ENCODE measurements at places on chromosomes 5 and 9.

DNA sequence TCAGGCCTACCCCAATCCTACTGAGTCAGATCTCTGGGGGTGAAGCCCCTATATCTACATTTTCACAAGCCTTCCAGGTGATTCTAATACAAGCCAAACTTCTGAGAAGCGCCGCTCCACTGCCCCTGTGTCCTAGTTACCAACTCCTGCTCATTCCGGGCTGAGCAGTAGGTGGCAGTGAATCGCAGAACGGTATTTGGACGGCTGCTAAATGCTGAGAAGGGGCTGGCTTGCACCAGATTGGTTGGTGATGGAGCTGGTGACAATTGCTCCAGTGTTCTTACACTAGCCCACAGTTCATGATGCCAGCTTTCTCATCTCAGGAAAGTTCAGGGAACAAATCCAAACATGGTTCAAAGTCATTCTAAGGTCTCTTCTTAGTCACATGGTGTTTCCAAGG lies 31.1 kb upstream of the FGF1 start:
- peak; percentile 67 for DNase-seq

DNA sequence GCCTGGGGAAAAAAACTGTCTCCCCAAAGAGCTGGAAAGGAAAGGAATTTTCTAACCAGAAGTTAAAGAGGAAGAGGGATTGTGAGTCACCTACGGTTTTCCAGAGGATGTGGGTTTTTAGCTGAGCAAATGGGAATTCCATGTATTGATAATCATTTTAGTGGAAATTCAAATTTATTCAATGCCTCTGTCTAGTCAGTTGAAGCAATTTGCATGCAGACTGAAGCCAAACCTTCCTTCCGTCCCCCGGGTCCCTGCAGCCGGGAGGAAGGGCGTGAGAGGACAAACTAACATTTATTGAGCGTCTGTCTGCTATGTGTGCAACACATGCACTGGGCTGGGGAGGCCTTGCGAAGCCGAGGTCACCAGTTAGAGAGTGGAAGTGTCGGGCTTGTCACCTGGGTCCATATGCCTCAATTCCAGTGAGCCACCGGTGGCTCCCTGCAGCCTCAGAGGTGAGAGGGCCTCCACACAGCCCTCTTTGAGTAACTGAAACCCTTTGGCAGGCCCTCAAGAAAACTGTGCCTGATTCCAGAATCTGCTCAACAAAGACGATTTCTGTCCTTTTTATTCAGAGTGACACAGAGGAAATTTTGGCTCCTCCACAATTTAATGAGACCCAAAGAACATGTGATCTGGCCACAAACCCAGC lies 70.3 kb downstream of the COL27A1 start:
- no peak for DNase-seq

DNA sequence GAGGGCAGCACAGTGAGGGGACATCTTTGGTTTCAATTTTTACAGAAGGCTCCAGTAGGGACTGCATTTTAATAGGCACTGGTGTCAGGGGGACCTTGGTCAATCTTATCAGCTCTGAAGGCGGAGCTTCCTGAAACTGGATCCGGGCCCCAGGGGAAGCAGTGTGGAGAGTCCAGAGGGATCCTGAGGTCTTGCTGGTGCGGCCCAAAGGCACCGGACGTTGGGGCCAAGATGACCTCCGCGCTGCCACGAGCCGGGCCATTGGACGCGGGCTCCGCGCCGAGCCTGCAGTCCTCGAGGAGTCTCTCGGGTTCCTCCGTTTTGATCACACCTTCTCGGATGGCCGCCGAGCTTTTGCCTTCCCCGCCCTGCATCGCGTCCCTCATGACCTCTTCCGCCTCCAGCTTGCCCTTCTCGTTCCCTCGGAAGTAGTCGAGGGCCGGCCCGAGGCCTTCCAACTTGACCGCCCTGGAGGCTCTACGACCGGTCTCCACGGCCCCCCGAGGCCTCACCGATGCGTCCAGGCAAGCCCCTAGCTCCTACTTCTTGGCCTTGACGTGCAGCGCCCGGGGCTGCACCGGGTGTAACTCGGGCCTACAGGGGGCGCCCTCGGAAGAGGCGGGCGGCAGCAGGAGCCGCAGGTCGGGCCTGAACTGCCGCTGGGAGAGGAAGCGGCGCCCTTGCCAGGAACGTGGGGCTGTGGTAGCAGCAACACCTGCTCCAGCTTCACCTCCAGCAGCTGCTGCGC lies 18.8 kb downstream of the C5orf52 start:
- peak; percentile 74 for DNase-seq

DNA sequence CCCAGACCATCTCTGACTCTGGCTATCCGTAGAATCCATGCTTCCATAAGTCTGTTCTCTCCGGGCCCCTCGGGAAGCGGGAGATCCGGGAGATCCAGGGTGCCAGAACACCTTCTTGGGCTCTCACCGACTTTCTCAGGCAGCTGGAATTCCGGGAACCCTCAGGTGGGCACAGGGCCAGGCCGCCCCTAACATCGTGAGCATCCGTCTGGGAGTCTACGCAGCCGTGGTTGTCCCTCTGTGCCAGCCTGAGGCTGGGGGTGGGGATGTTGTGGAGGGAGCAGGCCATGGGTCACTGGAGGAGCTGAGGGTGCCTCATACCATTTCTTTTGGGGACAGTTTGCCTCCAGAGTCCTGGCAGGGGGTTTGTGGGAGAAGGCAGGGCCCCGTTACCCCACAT lies 92.3 kb upstream of the COL5A1 start:
- no peak for DNase-seq

DNA sequence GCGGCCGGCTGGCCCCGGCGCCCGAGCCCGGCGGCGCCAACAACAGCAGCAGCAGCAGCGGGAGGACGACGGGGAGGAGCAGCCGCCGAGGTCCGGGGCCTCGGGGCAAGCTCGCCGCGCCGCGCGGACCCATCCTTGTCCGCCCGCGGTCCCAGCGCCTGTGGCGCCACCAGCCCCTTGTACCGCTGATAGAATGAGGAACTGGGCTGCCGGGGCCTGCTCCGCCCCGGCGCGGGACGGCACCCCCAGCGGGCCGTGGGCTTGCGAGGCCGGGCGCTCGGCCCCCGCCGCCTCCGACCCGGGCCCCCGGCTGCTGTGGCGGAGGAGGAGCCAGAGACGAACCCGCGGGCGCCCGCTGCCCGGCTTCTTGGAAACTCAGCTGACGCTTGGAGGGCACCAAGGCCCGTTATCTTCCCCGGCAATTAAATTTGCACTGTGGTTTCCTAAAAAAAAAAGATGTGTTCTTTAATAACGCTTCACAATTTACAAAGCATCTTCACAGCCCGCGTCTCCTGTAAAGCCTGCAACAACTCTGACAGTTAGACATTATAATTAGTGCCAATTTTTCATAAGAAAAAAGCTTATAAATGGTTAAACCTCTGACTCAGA lies at the start of gene ARSB:
Gene ARSB, minus strand, starts transcription at position 195 of the 609 bp plus-strand sequence. Its CDS starts 62 bp downstream, at position 133.
- DNase-seq = peak; percentile 75

- no peak for DNase-seq
These were observed 55.1 kb downstream of the CSNK1A1 start for GRCh38 chr5:149496166-149496565.

- DNase-seq = no peak
These were observed 500.7 kb downstream of the CETN3 start for GRCh38 chr5:89908876-89909275.

- no peak for DNase-seq
These were observed 95.8 kb upstream of the RARS1 start for GRCh38 chr5:168390491-168390890.

DNA sequence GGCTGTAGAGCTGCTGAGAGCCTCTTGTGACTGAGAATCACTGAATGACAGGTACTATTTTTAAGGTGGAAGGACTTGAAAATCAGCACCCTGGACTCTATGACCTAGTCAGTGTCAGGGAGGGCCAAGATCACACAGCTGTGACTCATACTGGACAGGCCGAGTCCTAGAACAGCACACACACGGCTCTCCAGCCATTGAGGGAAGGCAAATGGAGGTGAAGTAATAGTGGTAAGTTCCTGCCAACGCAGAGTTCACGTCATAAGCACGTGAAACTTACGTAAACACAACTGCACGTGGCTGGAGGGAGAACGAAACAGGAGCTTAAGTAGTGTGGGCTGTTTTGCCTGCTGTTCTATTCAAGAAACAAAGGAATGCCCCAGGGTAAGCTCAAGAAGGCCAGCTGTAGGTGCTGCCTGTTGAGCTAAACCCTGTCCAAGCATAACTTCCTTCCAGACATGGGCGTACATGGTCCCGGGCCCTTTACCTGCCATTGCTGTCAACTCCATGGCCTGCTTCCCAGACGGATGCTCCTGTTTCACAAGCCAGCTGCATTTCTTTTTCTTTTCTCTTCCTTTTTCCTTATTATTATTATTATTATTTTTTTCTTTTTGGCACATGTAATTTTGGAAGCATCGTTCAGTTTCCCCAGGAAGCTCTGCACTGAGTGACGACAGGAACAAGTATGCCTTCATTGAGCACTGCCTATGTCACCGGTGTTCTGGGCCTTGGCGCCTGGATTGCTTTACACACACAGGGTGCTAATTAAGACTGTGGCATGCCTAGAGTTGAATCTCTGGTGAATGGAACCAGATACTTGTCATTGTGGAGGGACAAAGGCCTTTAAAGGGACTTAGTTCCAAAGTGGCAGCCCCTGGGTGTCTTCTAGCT lies 10.2 kb upstream of the LCP2 start:
- no peak for DNase-seq

DNA sequence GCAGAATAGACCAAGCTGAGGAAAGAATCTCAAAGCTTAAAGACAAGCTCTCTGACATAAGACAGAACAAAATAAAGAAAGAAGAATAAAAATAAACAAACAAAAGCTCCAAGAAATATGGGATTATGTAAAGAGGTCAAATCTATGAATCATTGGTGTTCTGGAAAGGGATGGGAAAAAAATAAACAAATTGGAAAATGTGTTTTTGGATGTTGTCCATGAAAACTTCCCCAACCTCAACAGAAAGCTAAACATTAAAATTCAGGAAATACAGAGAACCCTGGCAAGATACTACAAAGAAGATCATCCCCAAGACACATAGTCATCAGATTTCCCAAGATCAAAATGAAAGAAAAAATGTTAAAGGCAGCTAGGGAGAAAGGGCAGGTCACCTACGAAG lies 662.0 kb upstream of the CDH18 start:
- DNase-seq = no peak

DNA sequence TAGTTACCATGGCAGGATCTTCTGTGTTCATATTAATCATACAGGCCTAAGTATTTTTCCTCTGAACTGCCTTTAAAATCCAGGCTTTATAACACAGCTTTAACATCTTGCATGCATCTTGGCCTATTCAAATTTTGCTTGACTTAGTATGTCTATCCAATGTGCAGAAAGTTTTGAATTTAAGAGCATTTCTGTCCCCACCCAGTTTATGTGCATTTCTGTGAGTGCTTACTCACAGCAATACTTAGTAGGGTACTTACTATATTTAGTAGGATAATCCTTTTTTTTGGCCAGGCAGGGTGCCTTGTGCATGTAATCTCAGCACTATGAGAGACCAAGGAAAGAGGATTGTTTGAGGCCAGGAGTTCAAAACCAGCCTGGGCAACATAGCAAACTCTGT lies 18.0 kb downstream of the UHRF2 start:
- DNase-seq = no peak

DNA sequence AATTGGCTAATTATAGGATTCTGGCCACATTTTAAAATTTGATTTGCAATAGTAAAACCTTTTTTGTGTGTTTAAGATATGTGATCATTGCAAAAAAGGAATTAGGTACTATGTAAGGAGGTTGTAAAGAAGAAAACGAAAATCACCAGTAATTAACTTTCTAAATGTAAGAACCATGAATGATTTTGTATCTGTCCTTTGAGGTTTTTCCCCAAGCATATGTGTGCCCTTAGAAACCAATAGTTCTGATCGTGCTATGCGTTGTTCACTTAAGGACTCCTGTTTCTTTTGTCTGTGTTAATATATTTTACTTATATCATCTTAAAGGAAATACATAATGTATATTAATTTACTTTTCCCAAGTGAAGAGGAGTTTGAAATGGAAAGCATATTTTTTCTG lies 410.2 kb downstream of the PSAT1 start:
- no peak for DNase-seq

- no peak for DNase-seq
These were observed 299.1 kb upstream of the EFNA5 start for GRCh38 chr5:107969847-107970246.

DNA sequence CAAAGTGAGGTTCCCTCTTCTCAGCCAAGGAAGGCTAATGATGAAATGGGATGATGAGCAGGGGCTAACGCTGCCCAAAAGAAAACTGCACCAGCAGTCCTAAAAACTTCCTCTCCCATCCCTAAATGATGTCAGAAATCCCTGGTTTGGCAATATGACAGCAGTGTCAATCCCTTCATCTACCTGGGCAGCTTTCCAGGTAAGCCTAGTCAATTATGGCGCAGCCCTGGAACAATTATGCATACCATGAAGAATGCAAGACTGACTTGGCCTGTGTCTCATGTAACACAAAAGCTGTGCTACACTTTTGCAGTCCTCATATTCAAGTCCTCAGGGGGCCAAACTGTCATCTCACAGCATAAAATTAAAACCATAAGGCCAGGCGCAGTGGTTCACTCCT lies 7.0 kb downstream of the DMGDH start:
- DNase-seq = no peak

- no peak for DNase-seq
These were observed 54.3 kb downstream of the TENT4A start for GRCh38 chr5:6767481-6768063.

- DNase-seq = peak; percentile 87
These were observed 1.7 kb downstream of the CBY3 start for GRCh38 chr5:179679014-179679674.

- DNase-seq = no peak
These were observed 6.2 kb downstream of the NLN start for GRCh38 chr5:65728218-65728617.

DNA sequence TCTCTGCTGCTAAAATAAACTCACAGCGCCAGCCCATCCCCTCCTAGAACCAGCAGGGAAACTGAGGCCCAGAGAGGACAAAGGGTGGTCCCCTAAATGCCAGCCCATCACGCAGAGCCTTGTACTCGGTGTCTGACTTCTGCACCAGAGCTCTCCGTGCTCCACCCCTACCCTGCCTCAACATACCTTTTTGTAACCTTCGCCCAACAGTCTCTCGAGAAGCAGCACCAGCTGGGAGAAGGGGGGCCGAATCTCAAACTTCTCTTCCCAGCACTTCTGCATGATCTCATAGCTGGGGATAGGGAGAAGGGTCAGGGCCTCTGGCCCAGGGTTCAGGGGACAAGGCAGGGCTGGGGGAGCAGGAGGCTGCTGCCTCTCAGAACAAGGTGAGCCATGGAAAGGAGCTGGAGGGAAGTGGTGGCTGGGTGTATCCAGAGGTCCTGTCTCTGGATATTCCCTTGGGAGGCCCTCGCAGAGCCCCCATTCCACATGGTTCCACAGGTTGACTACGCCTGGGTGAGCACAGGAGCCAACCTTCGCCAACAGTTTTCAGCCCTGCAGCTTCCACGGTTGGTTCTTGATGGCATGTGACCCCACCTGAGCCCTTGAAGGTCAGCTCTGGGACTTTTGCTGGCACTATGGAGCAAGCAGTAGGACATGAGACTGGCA lies 32.3 kb upstream of the CSF1R start:
- DNase-seq = no peak
